Midbrain (tissue), 1 donor: ENCODE measurements at places on chromosomes 7 and 10.

- no peak for DNase-seq
These were observed 224.4 kb downstream of the MAD1L1 start for GRCh38 chr7:2008101-2008935.

GRCh38 chr7:23357190-23358093 lies 58.3 kb downstream of the MALSU1 start:
- DNase-seq, result no peak

- DNase-seq, result no peak
These were observed 55.6 kb upstream of the PNLIP start for GRCh38 chr10:116490028-116490662.

DNA sequence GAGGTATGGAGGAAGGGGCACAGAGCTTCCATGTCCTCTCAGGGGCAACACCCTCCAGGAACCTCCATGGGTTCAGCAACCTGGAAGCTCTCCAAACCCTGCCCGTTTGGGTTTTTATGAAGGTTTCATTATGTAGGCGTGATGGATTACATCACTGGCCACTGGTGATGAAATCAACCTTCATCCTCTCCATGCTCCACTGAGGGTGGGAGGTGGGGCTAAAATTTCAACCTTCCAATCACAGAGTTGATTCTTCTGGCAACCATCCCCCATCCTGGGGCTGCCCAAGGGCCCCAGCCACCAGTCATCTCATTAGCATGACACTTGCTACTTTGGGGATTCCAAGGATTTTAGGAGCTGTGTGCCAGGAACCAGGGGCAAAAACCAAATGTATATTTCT lies 90.1 kb downstream of the TEX36 start:
- no peak for DNase-seq

DNA sequence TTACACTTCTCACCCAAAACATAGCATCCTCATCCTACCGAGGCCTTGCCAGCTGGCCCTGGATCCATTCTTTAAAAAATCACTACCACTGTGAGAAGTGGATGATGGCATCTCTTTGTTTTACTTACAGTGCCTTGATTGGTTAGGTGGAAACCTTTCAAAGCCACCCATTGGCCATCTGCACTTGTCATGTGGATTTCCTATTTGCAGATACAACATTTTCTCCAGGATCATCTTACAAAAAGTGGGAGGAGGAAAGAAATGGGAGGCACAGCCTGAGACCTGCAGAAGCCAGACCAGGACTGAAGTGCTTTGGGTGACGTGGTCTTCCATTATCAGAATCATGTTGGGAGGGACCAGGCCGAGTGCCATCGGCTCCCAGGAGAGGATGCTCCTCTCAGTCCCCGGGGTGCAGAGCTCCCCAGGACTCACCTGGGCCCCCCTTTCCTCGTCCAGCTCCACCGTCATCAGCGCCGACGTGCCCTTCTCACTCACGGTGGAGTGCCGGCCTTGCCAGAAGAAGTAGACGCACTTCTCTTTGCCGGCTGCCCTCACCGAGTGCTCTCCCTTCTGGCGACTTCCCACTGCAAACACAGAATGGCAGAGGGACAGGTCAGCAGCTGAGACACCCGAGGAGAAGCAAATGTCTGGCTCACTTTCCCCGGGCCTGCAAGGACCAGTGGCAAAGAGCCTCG lies 161.2 kb downstream of the SVIL start:
- no peak for DNase-seq
